NCI-H187 treated with DMSO at 0.1 percent for 48 hours (cell line): ENCODE measurements at places on chromosomes 6 and 20.

DNA sequence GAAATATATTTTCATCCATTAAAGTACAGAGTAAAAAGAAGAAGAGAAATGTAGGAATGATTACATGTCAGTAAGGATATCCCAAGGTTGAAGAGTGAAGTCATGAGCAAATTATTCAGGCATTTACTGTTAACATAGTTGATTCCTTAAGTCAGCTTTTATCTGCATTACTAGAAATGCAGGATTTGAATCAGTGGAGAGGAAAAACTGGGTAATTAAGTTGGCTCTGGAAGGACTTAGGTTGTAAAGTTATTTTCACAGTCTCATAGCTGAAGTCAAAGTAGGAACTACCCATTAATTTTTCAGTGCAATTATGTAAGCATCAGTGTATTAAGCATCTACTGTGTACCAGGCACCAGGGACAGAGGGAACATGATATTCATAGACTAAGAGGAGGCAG is 7.8 kb downstream of the NAA20 start:
- DNase-seq = no peak

- no peak for DNase-seq
Observed at GRCh38 chr6:57127763-57128162, 37.8 kb downstream of the ZNF451 start.

GRCh38 chr6:53982366-53983050 is 128.7 kb upstream of the MLIP start:
- no peak for DNase-seq

DNA sequence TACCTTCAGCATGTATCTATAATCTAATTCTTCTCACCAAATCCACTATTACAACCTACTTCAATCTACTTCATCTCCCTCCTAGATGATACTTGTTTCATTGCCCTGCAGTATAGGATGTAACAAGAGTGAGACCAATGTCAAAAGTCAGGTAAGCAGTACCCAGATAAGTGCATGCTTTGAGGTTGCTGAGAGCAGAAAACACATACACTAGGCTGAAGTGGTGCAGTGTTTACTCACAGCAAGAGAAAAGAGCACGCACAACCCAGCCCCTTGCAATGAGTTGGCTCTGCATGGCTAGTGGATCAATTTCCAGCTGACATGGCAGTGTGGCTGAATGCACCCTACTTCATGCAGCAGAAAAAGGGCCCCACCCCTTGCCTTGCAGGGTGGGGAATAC is 199.9 kb downstream of the EPHA7 start:
- peak; percentile 2 for DNase-seq

- DNase-seq = no peak
Observed at GRCh38 chr6:91476000-91476399, 889.1 kb upstream of the MAP3K7 start.

DNA sequence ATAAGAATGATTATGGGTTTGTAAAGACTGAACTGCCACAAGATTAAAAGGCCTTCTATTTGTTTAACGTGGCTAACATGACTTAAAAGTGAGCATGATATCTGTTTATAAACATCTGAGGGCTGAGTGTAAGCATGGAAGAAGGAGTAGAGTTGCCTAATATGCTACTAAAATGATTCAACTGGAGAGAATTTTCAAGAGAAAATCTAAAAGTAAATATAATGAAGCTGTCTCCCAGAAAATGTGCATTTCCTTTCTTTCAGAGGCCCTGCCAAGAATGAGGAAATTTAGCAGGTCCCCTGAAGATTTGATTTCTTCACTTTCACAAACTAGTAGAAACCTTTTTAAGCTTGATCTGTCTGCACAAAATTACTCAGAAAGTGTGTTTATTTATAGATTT is 4.2 kb upstream of the EYA4 start:
- DNase-seq = no peak

DNA sequence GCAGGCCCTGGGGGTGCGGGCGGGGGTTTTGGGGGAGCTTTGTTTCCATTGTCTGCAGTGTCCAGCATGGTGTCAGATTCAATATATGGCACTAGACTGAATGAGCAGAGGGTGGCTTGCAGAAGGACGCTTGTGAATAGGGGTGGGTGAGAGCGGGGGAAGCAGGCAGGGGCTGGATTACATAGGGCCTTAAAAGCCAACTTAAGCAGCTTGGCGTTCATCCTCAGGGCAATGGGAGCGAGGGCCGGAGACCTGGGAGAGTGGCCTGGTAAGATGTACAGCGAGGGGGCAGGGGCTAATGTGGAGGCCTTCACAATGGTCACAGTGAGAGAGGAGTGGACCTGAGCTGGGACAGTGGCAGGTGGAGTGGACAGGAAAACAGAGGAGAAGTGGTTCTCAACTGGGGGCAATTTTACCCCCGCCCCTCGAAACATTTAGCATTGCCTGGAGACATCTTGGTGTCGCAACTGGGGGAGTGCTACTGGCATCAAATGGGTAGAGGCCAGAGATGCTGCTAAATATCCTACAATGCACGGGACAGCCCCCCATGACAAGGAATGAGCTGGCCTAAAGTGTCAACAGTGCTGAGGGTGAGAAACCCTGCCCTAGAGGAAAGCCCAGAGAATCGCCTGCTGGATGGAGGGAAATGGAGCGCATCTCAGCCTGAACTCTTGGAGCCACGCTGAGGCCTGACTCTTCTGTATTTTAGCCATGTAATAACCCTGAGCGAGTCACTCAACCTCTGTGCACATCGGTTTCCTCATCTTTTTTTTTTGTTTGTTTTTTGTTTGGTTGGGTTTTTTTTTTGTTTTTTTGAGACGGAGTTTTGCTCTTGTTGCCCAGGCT is 15.1 kb upstream of the BAK1 start:
- no peak for DNase-seq

- DNase-seq = no peak
Observed at GRCh38 chr20:45611054-45611453, 18.5 kb upstream of the WFDC10A start.
